A172 (cell line): ENCODE measurements at places on chromosomes 3 and 15. TPM values are rescaled to one million over a fixed set of nuclear protein-coding genes. Genes with fewer than 3 reads are reported as not detected.

The IMPG2 gene
- 0.17 TPM in 1 of 2 replicates, not detected in the other for total RNA-seq

The CFAP92 gene
- 0.34 and 0.53 TPM in 2 replicates for total RNA-seq

The PSTPIP1 gene
- total RNA-seq, result 0.33 and 1.0 TPM in 2 replicates

The BMF gene
- total RNA-seq, result 0.83 and 1.8 TPM in 2 replicates

The FBXL22 gene
- total RNA-seq, result not detected in 2 replicates

The OIP5 gene
- total RNA-seq, result 38.0 and 41.6 TPM in 2 replicates

The GUCA1C gene
- total RNA-seq, result not detected in 2 replicates

The ENTPD3 gene
- total RNA-seq, result not detected in 2 replicates

The ADAMTS7 gene
- total RNA-seq, result 6.0 and 12.2 TPM in 2 replicates

The FBXO40 gene
- 0.09 TPM in 1 of 2 replicates, not detected in the other for total RNA-seq

The HDAC11 gene
- 16.7 and 17.4 TPM in 2 replicates for total RNA-seq

The DZIP1L gene
- total RNA-seq, result 10.7 and 14.4 TPM in 2 replicates

The PRC1 gene
- total RNA-seq, result 311 and 334 TPM in 2 replicates
